ENCODE measurements at places on chromosomes 7 and 10.

DNA sequence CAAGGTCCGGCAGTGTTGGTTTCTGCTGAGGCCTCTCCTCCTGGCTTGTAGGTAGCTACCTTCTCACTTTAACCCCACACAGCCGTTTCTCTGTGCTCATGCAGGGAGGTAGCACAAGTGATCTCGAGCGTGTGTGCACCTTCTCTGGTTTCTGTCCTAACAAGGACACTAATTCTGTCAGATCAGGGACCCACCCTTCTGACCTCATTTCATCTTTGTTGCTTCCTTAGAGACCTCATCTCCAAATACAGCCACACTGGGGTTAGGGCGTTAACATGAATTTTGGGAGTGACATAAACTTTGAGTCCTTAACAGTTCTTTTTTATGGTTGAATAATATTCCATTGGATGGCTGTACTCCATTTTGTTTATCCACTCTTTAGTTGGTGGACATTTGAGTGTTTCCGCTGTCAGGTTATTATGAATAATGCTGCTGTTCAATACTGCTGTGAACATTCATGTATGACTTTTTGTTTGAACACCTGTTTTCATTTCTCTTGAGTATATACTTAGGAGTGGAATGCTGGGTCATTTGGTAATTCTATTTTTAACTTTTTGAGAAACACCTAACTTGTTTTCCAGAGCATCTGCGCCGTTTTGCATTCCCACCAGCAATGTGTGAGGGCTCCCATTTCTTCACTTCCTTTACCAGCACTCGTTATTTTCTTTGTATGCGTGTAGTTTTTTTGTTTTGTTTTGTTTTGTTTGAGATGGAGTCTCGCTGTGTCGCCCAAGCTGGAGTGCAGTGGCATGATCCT is 57.5 kb downstream of the LCOR start:
- no peak for DNase-seq

- DNase-seq, result no peak
Observed at GRCh38 chr7:128997181-128997580, 57.7 kb downstream of the TNPO3 start.

- no peak for DNase-seq
Observed at GRCh38 chr7:29030781-29031275, 72.7 kb upstream of the TRIL start.

- DNase-seq, result no peak
Observed at GRCh38 chr7:27771111-27771510, 31.1 kb downstream of the TAX1BP1 start.

DNA sequence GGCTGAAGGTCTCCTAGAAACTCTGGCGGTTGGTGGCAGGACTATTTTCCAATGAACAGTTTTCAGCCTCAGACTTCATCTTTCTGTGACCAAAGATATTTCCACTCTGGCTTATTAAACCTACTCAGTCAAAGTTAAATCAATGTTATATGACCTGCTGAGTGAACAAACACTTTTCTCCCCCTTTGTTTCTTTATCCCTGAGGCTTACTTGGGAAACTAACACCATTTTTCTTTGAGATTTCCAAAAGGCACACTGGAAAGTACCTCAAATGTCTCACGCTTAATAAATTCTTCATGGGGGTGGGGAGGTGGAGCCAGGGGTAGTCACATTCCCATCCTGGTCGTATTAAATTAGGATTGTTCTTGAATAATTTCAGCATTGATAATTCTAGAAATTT is 1.8 kb downstream of the TMEM26 start:
- no peak for DNase-seq

- DNase-seq, result no peak
Observed at GRCh38 chr10:64376167-64376566, 855.0 kb downstream of the REEP3 start.

- DNase-seq, result no peak
Observed at GRCh38 chr10:29657719-29658274, 23.0 kb upstream of the SVIL start.

DNA sequence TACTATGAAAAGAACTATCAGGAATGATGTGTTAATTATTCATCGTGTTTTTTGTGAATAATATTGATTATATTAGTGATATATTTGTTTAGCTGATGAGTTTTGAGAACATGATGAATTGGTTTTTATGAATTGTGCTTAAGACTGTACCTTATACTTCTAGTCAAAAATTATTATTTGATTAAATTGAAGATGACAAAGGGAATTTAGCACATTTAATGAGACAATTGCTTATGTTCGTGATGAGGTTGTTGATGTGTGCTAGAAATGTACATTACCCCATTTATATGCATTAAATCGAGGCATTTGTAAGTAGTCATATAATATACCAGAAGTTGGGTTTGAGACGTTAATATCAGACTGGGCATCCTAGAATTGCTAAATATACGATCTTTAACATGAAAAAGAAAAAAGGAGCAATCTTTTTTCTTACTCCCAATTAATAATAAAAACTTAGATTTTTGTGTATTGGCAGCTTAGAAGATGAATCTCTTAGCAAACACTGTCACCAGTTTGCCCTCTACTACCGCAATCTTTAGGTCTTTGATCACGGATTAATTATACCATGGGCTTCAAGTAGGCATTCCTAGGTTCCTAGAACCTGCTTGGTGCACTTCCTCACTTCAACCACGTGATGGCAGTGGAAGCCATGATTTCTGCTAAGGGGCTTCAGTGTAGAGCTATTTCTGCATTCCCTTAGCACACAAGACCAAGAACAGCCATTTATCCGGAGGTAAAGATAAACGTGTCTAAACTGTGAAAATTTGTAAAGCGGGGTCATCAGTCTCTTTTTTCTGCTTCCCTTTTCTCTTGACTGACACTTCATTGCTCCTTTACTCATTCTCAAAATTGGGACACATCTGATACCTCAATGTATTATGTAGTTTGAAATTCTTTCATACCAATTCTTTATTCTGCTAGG is 1.6 kb downstream of the KLHDC10 start:
- DNase-seq, result peak; percentile 75

GRCh38 chr10:100883312-100883821 is 29.4 kb upstream of the SLF2 start:
- no peak for DNase-seq

- DNase-seq, result no peak
Observed at GRCh38 chr7:146223851-146224250, 107.2 kb downstream of the CNTNAP2 start.

- DNase-seq, result no peak
Observed at GRCh38 chr7:35714862-35715261, 19.9 kb upstream of the HERPUD2 start.

GRCh38 chr7:155460926-155461613 is 3.1 kb downstream of the EN2 start:
- no peak for DNase-seq

DNA sequence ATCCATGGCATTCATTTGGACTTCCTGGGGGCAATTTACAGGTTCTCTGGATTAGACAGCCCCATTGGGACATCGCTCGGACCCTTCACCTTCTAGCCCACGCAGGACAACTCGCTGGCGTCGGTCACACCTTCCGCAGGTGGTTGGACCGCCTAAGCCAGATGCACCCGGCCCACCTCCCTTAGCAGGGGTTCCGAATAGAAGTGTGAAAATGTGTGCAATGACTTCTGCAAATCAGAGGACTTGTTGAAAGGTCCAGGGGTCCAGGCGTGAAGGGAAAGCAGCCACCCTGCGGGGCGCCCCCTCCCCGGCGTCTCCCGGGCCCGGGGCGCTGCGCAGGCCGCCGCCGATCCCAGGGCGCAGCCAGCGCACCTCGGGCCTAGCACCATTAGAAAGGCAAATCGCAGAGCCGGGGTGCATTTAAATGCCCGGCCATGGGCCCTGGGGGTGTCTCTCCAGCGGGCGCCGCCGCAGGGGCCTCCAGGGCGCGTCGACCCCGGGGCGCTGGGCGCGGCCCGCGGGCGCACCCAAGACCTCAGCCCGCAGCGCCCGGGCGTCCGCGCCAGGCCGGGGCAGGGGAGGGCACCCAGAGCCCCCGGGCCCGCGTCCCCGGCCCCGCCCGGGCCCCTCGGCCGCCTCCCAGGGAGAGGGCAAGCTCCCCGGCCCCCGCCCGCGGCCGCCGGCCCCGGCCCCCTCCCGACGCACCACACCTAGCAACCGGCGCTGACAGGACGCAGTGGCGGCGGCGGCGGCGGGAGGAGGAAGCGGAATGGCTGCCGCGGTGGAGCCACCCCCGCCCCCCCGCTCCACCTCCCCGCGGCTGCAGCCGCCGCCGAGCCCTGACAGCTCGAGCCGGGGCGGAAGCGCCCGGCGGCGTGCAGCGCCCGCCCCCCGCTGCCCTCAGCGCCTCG is 1.2 kb downstream of the JAZF1 start:
- DNase-seq, result peak; percentile 91

DNA sequence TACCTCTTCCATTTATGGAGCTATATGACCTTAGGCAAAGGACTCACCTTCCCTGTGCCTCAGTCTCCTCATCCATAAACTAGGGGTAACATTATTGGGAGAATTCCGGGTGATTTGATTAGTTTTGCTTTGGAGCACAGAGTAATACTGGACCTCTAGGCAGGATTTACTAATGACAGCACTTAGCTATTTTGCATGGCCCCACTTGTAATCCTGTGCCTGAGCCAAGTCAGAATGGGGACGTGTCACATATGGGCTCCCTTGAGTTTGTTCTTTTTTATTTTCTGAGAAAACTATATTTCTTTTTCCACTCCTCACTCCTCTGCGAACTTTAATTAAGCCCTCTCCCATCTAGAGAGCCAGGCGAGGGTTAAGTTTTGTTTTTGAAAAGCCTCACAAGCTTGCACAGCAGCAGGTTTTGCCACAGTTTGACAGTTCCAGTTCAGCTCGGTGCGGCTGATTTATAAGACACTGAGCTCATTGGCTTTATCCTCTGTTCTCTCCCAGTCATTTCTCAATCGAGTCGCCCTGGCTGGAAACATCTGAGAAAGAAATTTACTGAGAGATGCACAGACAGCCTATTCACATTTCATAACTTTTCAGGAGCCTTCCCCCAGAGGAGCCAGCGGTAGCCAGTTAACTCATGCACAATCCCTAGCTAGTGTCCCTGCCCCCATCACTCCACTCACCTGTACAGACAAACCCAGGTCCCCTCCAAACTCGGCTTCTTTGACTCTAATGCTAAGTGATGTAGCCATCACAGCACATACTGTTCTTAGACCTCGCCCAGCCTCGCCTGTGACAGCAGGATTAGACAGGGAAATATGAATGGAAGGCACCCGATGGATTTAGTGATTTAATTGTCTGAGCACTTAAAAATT is 441.9 kb upstream of the NPVF start:
- no peak for DNase-seq

DNA sequence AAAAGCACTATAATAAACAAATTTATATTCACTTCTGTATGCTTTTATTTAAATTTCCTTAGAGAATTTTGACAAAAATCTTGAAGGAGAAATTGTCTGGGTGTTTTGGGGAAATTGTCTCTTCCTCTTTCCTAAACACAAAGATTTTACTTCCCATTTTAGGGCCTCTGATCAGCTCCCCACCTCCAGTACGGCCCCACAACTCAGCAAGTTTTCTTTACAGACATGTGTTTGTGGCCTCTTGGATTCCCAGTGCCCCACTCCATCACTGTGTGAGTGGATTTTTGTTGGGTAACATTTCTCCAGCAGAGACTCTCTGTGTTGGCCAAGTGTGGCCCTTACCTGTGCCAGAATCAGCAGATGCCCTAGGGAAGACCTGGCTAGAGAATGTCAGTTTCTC is 182.8 kb upstream of the CDC14C start:
- no peak for DNase-seq

- no peak for DNase-seq
Observed at GRCh38 chr10:34427911-34428216, 387.2 kb downstream of the PARD3 start.

- DNase-seq, result peak; percentile 2
Observed at GRCh38 chr10:79939969-79940368, 8.9 kb downstream of the SFTPD start.

- DNase-seq, result peak; percentile 19
Observed at GRCh38 chr10:51001587-51001986, 72.7 kb upstream of the PRKG1 start.

GRCh38 chr7:112877691-112878460 is 87.7 kb upstream of the TMEM168 start:
- no peak for DNase-seq

DNA sequence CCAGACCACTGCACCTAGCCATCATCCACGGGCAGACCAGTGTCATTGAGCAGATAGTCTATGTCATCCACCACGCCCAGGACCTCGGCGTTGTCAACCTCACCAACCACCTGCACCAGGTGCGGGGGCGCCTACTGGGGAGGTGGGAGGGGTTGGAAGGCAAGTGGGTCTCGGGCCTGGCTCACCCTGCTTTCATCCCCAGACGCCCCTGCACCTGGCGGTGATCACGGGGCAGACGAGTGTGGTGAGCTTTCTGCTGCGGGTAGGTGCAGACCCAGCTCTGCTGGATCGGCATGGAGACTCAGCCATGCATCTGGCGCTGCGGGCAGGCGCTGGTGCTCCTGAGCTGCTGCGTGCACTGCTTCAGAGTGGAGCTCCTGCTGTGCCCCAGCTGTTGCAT is 4.6 kb downstream of the NFKB2 start:
- no peak for DNase-seq

DNA sequence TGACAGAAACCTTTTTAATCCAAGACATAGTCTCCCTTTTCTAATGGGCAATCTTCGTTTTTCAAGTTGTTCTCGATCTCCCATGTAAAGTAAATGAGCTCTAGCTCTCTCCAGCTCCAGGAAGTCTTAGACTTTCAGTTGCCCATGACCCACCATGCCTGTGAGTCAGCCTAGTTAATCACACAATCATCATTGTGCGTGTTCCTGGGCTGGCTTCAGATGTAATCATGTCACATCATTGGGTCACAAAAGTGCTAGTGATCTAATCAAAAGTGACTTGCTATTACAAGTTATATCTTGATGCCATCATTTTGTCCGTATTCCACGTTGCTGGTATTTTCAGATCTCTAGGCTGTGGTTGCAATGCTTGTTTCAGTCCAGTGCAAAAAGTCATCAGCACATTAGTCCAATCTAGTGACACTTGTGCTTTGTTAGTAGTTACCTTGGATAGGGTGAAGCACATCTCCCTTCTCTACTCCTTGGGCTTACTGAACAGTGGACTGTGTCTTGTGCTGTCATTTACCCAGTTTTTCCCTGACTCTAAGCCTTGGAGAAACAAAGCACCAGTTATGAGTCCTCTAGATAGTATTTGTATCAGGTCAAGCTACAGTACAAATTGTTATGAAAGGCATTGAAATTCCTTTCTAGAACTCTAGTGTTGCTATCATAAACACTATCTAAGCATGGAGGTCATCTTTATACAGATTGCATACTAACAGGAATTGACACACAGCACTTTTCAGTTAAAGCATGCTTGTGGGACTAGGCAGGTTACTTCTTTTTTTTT is 316.6 kb downstream of the GFRA1 start:
- no peak for DNase-seq

DNA sequence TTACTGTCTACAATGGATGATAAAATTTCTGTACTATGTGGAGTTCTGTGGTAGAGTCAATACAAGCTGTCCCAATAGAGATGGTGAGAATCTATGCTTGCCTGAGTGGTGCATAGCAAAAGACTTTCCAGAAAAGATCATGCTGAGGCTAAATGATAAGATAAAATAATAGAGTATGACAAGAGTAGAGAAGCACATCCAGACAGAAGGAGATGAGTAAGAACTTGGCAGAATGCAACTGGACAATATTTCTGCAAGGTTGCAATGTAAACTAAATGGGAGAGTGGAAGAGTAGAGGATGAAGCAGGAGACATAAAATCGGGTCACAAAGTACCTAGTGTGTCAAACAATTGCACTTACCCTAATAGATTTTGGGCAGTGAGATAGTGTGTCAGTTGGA is 347.6 kb downstream of the MDFIC start:
- DNase-seq, result no peak

- no peak for DNase-seq
Observed at GRCh38 chr7:157335236-157335635, 1.6 kb upstream of the DNAJB6 start.
